Hematopoietic multipotent progenitor cell treated with erythropoietin and hydrocortisone succinate and interleukin-3 and kit ligand, for 15 days (in vitro differentiated cells): ENCODE measurements at places on chromosomes 1 and 21.
A peak's percentile ranks its signal among the peaks of the same experiment; 100 is the strongest.

DNA sequence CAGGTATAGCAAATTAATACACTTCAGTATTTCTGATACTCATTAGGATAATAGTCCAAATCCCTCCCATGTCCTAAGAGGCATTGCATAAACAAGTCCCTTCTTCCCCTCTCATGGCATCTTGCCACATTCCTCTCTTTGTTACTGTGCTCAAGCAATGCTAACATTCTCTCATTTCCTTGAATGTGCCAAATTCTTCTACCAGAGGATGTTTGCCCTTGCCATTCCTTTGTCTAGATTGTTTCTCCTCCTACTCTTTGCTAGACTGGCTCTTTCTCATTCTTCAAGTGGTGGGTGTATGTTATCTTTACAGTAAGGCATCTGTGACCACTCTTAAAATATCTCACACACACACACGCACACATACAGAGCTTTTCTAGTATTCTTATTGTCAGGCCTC, 621.0 kb upstream of the CXADR start:
- no peak for DNase-seq

- no peak for DNase-seq
Observed at GRCh38 chr1:25182629-25183028, 49.7 kb downstream of the SYF2 start.

DNA sequence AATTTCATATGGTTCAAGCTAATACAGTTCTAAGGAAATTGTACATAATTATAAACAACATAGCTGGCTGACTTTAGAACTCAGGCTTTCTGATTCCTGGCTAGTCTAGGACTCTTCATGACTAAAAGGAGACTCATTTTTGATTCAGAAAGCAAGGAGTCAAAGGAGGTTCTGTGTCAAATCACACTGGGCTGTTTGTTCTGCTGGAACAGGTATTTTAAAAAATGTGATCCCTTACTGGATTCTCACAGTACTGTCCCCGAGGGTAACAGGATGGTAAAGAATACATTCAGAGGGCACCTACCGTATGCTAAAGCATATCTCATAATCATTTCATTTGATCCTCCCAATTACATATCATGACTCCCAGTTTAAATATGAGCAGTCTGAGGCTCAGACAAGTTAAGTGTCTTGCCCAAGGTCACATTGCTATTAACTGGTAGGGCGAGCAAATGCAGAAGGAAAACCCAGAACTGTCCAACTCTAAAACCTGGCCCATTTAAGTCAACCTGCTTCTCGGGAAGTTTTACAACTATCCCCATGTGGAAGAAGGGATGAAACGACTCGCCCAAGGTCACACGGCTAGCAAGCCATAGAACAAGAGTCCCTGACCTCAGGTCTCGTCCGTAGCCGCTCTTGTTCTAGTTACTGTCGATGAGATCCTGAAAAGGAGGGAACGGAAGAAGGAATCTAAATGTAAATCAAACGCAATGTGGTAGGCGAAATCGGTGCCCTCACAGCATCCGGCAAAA, 675 bp downstream of the MYSM1 start:
- DNase-seq = peak; percentile 16

DNA sequence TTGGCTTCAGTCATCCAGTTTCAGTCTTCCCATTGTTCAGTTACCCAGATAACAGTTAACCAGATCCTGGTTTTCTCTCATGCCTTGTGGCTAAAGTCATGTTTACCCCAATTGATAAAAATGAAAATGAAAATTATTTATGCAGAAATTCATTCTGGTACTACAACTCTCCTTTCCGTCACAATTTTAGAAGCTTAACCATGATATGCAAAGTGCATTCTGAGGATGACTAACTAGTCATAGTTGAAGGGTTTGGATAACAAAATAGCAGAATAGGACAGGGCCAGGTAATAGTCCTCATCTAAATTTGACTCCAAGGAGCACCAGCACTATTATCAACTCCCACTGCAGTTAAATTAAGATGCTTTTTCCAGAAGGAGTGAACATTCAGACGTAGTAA, 94.7 kb downstream of the NTMT2 start:
- no peak for DNase-seq

GRCh38 chr1:244792188-244792850, 43.1 kb upstream of the COX20 start:
- DNase-seq = no peak

DNA sequence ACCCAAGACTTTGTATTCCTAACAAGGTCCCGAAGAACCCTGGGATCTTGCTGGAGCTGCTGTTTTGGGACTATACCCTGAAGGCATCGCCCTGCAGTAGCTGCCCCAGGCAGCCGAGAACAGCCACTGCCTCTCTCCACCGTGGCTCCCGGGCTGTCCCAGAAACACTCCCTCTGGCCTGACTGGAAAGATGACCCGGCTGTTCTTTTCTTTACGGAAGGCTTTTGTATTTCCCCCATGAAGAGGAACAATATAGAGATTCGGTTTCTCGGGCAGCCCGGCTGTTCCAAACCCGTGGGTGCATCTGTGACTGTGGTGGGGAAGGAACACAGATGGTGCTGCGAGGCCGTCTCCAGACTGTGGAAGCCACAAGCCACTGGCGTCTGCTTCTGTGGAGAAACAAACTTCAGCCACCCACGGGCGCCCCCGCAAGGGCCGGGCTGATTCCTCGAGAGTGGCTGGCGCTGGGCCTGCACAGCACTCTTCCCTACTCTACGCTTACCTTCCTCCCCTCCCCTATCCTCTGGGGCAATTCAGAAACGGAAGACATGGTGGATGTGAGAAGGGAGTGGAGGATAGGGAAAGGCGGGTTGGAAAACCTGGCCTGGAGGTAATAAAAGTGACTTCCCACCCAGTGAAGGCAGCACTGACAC, 33.7 kb upstream of the VASH2 start:
- no peak for DNase-seq

DNA sequence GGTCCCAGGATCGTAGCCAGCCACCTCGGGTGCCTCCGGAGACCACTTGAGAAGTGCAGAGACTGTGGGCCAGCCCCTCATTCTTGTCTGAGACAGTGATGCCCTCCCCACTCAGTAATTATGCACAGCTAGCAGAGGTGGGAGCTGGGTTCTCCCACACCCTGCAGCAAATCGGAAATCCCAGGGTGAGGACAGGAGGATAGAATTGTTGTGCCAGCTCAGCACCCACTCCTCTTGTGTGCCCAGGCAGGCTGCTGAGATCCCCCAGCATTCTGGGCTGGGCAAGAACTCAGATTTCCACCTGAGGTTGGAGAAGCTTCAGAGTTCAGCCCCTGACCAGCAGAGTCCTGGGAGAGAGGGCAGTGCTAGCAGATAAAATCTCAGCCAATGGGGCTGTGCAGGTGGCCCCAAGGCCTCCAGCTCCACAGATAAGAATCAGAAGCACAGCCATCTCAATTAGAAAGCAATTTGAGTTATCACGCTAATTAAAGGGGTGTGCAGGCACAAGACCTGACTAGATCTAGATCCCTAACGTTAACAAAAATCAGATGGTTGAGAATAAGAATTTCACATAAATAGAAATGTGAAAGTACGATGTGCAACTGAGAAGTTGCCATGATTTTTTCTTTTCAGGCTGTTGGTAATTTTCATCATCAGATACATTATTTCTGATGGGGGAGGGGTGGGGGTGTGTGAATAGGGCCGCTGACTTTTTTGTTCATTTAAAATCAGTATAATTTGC, 45.5 kb upstream of the IRF2BP2 start:
- DNase-seq = no peak

DNA sequence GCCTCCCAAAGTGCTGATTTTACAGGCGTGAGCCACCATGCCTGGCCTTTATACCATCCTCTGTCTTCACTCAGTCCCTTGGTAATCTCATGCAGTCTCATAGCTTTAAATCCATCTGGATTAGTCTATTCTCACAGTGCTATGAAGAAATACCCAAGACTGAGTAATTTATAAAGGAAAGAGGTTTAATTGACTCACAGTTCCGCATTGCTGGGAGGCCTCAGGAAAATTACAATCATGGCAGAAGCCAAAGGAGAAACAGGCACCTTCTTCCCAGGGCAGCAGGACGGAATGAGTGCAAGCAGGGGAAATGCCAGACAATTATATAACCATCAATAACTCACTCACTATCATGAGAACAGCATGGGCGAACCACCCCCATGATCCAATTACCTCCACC, 49.1 kb upstream of the CPLANE2 start:
- no peak for DNase-seq

- no peak for DNase-seq
Observed at GRCh38 chr1:217184854-217185253, 446.0 kb downstream of the GPATCH2 start.

- no peak for DNase-seq
Observed at GRCh38 chr1:203765029-203765837, at the start of gene LAX1. Gene LAX1, plus strand, starts transcription at chr1:203765183. Its CDS starts 383 bp downstream, at chr1:203765566.

- no peak for DNase-seq
Observed at GRCh38 chr21:14699433-14700407, 153.6 kb upstream of the SAMSN1 start.

- no peak for DNase-seq
Observed at GRCh38 chr1:22627331-22627730, 9.1 kb upstream of the C1QA start.

DNA sequence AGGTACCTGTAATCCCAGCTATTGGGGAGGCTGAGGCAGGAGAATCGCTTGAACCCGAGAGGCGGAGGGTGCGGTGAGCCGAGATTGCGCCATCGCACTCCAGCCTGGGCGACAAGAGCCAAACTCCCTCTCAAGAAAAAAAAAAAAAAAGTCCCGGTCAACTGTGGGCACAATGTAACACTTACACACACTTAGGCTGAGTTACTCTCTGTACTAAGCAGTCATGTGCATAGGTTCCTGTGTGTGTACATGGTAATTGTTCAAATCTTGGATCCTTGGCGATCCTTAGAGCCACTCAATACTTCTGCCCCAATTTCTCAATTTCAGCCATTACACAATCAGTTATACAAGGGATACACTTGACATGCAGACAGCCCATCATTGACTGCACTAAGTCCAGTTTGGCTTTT, 11.6 kb downstream of the SDCCAG8 start:
- no peak for DNase-seq

- peak; percentile 17 for DNase-seq
Observed at GRCh38 chr1:240189386-240189989, 97.8 kb downstream of the FMN2 start.

- DNase-seq = no peak
Observed at GRCh38 chr1:40303051-40303771, 13.9 kb downstream of the COL9A2 start.

DNA sequence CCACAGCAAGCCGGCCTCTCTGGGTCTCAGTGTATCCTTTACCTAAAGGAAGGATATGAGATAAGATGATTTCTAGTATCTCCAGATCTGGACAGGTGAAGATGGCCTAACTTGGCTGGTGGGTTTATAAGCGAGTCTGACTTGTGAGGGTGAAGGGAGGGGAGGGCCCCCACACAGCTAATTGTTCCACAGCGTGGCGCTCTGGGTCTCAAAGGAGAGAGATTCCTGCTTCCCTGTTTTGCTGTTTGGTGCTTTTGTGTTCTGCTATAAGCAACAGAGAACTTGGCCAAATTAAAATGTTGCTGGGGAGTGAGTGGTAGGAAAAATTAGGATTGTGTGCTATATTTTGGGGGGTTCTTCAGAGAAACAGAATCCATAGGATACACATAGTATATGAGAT, 28.9 kb upstream of the NLRP3 start:
- no peak for DNase-seq

GRCh38 chr1:236518322-236518721, 5.5 kb upstream of the LGALS8 start:
- no peak for DNase-seq

GRCh38 chr21:41966041-41966833, 12.4 kb upstream of the C2CD2 start:
- DNase-seq = no peak

DNA sequence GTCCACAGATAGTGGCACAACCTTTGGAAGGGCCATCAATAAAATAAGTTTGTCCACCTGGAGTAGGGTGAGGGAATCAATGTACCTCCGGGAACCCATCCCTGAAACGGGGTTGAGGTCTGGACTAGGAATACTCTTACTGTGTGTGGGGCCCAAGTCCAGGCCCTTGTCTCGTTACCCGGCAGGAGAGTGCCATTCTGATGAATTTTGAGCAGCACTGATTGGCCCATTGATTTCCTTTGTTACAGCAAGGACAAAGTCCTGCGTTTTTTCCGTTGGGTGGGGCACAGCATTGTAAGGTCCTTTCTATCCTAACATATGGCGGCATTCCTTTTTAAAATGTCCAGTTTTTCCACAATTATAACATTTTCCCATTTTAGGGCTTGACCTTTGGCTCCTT, 75.2 kb downstream of the AXDND1 start:
- no peak for DNase-seq

- no peak for DNase-seq
Observed at GRCh38 chr21:22584308-22584707, 1586.1 kb downstream of the NCAM2 start.

DNA sequence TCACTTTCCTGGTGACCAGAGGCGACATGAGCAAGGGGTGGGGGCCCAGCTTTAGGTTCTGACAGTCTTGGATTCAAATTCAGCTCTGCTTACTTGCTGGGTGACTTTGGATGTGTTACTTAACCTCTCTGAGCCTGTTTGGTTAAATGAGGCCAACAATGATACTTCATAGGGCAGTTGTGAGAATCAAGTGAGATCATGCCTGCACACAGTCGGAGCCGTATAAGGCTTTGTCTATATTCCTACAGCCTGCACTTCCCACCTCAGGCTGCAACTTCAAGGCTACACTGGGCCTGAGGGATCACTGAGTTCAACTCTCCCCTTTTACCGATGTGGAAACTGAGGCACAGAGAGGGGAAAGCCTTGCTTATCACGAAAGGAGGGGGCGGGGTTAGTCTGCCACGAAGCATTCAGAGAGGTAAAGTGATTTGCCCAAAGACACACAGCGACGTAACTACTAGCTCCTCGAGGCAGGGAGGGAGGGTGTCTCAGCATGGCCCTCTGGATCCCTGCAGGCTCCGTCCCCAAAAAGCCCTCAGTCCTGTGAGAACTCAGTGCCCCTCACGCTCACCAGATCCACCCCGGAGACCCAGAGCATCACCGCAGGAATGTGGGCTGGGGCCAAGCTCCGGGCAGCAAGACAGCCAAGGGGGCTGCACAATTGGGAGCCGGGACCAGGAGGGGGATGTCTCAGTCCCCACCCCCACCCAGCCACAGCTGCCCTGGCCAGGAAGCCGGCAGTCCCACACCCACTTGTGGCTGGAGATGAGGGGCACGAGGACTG, 25.0 kb downstream of the SDC3 start:
- DNase-seq = no peak

DNA sequence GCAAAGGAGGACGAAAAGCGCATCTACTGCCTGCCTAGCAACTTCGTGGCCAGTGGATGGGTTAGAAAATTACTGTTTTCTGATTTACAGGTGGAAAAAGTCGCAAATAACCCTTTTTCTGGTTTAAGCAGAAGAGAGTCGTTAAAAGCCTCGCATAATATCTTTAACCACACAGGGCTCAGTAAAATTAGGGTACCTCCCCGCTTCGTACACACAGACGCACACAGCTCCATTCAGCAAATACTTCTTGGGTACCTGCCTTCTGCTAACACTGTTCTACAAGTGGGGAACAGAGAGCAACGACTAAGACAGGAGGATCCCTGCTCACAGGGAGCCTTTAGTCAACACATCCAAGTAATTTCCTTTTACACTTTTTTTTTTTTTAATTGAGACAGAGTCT, 704 bp downstream of the ALG6 start:
- no peak for DNase-seq

GRCh38 chr1:92864131-92864530, 32.3 kb downstream of the RPL5 start:
- no peak for DNase-seq

- no peak for DNase-seq
Observed at GRCh38 chr1:180522213-180522515, 19.8 kb upstream of the ACBD6 start.

GRCh38 chr1:218568962-218569550, 223.9 kb downstream of the TGFB2 start:
- no peak for DNase-seq
